Osteoblast (primary cell): ENCODE measurements at places on chromosomes 11 and 22.

DNA sequence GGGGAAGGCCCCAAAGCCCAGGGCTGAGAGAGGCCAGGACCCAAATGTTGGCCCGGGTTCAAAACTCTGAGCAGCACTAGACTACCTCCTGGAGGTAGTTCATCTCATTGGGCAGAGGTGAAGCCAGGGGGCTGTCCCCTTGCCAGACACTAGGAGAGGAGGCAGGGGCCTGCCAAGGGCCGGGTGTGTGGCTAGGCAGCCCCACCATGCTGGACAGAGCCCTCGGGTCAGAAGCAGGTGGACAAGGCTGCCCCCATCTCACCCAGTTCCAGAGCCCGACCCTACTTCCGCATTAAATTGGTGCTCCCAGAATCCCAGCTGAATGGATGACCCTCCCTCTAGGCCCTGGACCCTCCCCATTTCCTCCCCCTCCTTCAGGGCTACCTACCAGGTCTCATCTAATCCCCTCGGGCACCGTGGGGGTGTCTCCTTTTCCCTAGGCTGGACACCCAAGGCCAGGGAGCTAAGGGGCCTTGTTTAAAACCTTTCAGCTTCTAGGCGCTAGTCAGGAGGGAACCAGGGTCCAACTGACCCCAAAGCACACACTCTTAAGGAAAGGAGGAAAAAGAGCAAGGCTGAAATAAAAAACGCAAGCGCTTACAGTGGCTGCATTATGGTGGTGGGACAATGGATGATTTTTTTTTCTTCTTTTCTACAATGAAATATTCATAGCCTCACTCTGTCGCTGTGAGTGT, 72.1 kb upstream of the TCF20 start:
- no peak for DNase-seq

DNA sequence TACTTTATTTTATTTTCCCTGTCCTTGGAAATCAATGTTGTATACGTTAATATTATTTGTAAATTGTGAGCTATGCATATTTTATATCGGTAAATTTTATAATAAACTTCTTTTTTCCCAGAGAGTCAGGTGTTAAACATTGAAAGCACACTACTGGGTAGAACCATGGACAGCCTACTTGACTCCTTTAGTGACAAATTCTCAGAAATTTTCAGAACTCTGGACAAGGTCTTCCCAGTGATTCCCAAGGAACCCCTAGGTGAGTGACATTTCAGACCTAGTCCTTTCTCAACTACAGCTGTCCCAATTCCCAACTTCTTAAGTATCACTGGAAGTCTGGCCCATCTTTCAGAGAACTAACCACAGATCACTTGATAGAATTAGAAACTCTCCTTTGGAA, 107.2 kb downstream of the RCN1 start:
- no peak for DNase-seq

GRCh38 chr22:48699511-48699910, 1128.2 kb downstream of the BRD1 start:
- DNase-seq, result no peak

GRCh38 chr22:41613456-41613855, 7.4 kb downstream of the DESI1 start:
- no peak for DNase-seq
